Right atrium auricular region (tissue), 2 donors: ENCODE measurements at places on chromosomes 5 and 9. TPM values are rescaled to one million over a fixed set of nuclear protein-coding genes. Genes with fewer than 3 reads are reported as not detected.

Gene ADAMTSL1
- 3.8 TPM for total RNA-seq

Gene LRRC70
- 1.9 TPM for total RNA-seq

Gene SV2C
- 0.15 TPM for total RNA-seq

Gene LVRN
- 0.39 TPM for total RNA-seq

Gene ANKRD31
- total RNA-seq, result 0.08 TPM

Gene ANXA2R
- 0.63 TPM for total RNA-seq

Gene LRRC26
- not detected for total RNA-seq

DNA sequence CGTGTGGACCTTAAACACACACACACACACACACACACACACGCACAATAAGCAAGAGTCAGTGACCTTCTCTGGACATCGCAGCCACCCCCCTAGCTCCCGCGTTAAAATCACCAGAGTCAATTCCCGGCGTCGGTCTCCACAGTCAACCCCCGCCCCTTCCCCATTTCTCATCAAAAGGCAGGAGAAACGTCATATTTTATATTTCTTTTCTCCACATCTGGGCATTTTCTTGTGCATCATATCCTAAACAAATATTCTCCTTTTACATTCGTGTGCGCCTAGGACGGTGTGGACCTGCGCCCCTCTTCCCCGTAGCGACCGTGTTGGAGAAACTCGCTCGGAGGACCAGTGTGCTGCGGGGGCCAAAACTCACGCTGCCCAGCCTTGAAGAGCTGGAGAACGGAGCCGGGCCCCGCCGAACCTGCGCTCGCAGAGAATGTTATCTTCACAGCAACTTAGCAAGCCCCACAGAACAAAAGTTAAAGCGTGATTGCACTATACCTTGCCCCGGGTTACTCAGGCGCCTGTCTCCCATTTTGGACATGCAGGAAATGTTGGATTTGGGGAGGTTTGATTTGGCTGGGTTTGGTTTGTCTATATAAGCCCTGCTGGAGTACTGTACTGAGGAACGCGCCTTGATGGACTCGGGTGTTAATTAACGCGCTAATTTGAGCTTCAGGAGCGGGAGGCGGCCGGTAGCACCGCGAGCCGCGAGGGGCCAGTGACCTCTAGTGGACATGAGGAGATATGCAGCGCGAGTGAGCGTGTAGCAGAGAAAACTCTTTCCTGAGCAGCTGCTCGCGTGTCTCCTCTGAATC lies 192.4 kb downstream of the MEF2C start:
- DNase-seq, result peak; percentile 77

DNA sequence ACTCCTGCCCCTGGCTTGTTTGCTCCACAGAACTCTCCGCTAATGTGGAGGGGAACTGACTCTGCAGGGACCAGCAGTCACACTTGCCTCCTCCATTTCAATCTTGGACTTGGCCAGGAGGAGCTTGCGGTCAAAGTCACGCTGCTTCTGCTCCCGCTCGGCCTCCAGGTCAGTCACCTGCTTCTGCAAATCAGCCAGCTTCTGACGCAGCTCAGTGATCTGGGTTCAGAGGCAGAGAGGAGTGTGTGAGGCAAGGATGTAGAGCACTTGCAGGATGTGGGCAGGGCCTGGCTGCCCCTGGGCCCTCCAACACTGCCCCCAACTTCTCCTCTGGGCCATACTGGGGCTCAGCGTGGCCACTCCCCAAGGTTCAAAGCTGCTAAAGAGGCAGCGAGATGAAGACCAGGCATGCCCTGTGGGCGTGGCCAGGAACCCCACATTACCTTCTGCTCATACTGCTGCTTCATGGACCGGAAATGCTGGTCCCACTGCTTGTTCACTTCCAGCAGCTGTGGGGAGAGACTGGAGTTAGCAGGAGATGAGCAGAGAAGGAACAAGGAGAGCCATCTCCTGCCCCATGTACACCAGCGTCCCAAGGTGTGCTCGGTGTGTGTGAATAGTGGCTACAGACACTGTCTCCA lies 22.2 kb downstream of the GPX3 start:
- DNase-seq, result no peak

GRCh38 chr5:91188755-91189154 lies 194.4 kb downstream of the ARRDC3 start:
- DNase-seq, result no peak

- no peak for DNase-seq
Measured at GRCh38 chr9:27053369-27054022, 48.0 kb upstream of the LRRC19 start.

DNA sequence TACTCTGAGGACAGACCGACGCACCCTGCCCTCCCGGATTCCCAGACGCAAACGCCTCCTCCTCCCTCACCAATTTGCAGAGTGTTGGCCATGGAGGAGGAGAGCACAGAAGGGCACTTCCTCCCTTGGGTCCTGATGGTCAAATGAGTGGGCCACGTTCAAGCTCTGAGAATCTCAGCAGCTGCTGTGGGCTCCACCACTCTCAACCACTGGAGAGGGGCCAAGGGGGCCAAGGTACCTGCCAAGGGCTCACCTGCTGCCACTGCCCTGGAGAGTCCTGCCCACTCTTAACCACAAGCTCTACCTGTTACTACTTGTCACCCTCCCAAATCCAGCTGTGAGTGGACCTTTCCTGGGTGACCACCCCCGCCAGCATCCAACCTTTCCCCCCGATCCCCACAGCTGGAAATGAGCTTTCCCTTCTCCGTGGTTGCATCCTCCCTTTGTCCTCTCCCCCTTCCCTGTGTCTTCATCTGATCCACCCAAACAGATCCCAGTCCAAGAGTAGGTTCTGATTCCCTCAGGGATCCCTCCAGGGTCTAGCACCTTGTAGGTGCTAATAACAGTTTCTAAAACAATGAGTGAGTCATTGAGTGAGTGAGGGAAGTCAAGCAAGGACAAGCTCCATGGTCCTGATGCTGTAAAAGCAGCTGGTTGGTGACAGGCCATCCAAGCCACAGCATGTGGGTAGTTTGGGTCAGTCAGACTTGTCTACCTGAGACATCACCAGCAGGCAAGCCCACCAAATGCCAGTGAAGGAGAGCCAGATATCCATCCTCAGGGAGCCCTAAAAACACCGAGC lies 69.7 kb downstream of the FAM114A2 start:
- no peak for DNase-seq

DNA sequence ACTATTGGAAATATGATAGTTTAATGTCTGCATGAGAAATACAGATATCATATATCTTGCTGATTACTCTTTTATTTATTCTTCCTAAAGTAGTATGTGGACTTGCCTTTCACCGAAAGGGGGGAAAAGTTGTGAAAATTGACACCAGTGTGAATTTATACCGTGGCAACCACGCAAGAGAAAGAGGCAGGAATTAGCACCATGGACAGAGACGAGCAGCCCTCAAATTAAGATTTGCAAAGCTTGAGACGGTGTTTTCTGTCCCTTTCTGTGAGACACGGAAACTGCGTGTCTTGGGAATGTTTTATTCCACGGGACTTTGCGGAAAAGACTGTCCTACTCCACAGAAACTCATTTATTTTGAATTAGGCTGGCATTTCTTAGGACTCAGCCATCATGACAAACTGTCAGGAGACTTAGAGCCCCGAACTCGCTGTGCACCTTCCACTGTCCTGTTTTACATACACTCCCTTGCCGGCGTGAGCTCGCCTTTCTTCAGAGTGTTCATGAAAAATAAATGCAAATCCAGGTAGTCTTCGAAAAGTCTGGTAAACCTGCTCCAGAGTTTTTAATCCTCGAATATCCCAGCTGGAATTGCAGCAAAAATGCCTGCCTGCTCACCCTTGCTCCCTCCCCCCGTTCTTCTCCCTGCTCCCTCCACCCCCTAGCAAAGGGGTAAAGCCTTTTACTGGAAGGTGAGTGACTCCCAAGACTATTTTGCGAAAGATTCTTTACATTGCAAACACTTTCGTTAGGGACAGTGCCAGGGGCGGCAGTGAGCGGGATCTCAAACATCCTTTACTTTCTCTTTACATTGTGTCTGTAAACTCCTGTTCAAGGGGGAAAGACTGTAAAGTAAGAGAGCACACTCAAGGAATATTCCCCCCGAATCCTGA lies 3.8 kb upstream of the ELAVL2 start:
- no peak for DNase-seq

GRCh38 chr5:170301149-170301548 lies 3.6 kb upstream of the LCP2 start:
- DNase-seq, result no peak

DNA sequence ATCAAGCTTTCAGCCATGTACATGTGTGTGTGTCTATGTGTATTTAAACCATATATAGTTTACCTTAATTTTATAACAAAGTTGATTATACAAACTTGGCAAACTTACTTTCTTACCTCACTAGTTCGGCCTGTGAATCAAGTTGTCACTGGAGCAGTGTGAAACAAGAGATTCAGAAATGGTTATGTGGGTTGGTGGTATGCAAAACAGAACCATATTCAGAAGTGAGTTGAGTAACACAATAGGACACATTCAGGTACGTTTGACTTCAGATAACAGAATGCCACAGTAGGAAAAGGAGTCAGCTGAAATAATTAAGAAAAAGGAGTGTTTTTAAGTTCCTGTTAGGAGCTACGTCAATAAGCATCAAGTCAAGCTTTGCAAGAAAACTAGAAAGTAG lies 21.5 kb downstream of the XPA start:
- no peak for DNase-seq

DNA sequence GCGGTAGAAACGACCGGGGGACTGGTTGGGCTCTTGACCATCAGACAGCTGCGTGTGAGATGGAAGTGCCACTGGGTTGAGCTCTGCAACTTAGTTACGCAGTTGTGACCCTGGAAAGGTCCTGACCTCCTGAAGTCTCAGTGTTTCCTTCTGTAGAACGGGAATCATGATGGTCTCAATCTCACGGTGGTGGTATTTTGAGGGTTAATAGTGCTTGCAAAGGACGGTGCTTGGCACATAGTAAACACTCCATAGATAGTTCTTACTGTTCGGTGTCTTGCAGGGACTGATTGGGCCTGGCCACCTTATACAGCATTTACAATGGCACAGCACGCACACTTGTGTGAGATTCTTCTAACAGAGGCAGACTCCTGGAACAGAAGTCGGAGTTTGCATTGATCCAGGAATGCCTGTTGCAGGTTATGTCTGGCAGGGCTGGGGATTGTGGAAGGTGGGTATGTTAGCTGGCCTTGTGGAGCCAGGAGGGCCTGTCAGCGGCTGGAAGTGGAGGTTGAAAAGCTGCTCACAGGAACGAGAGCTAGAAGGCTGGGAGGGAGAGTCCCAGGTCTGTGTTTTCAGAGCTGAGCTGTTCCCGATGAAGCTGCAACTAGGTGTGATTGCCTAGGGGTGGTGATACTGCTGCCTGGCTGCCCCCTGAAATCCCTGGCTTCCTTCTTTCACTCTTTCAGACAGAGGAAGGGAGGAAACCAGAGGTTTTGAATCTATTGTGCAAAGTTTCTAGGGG lies 962 bp upstream of the TXN start:
- peak; percentile 62 for DNase-seq

DNA sequence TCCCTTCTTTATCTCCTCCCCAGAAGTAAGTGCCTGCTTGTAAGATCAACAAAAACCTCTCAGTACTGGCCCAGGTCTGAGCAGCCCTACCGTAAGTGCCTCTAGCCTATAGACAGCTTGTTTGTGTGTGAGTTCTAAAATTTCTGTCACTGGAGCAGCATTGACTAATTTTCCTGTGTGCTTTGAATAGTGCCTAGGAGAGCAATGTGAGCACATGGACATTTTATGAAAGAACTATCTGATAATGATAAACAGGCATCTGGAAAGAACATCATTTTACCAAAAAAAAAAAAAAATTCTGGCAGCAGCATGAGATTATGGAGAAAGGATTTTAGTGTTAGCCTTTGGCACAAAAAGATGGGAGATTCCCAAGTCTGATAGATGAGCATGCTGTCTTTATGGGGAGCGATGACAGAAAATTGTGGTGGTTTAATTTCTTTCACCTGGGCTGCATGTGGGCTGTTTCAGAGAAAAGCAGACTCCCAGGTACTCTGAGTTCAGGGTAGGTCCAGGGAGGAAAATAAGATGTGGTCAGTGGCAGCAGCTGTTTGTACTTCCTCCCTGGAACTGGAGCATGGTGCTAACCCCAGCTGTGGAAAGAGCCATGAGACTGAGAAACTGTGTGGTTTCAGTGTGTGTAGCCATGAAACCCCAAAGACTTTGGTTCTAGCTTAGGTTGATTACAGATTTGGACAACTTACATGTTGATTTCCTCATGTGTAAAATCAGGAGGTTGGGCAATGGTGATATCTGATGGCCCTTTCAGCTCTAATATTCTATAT lies 419.9 kb downstream of the NTRK2 start:
- DNase-seq, result no peak

DNA sequence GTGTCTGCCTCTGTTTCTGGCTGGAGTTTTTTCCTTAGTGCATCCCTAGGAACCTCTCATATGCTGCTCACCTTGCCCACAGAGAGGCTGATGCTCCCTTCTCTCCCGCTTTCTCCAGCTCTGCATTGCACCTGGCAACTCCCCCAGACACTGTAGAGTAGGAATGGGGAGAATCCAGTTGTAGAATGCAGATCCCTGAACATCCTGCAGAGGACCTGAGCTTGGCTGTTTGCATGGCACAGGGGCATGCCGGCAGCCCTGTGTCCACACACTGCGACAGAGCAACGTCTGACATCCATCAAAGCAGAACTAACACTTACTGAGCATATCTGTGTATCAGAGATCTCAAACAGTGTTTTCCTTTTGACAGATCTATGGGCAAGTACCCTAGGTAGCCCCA lies 19.9 kb downstream of the IDNK start:
- no peak for DNase-seq

DNA sequence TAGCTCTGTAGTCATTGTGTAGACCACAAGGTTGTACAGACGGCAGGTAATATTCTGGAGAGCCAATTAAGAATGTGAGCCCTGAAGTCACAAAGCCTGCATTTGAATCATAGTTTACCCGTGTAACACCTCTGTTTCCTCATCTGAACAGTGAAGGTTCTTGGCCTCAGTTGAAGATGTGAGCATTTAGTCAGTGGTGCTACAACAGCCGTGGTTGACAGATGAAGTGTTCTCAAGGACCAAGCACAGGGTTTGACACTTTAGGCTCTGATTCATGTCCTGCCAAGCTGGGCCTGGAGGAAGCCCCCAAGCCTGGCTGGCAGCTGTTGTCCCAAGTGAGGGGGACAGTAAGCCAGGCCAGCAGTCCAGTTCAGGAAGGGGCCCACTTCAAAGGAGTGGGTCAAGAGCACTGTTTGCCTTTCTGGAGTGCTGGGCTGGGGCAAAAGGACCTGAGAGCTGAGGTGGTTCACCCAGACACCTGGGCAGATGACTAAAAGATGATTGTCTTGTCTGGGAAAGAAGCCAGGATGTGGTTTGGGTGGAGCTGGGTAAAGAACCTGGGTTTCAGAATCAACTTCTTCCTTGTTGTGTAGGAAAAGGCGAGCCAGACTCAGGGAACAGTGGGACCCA lies 20.7 kb downstream of the FAXDC2 start:
- no peak for DNase-seq

DNA sequence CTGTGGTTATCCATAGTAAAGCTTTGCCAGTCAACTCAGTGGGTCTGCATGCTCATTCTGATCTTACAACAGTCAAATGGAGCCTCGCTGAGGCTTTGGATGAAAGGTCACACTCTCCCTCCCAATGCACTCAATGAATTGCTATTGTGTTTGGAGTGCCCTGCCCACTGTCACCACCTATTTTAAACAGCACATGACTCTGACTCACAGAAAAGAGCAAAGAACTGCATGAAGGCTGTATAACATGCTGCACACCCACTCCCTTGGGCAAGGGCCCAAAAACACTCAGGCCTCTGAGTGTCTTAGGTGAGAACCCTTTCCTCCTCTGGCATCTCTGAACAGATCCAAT lies 118.7 kb upstream of the CCDC112 start:
- no peak for DNase-seq
